ENCODE measurements at places on chromosomes 7 and 10.

DNA sequence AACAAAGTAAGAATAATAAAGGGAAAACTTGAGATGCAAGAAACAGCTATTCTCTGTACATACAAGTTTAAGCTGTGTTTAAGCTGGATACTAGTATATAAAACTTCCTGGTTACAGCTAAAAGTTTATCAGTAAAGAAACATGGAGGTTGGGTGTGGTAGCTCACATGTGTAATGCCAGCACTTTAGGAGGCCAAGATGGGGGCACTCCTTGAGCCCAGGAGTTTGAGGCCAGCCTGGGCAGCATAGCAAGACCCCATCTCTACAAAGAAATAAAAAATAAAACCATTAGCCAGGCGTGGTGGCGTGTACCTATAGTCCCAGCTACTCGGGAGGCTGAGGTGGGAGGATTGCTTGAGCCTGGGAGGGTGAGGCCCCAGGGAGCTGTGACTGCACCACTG, 3.2 kb downstream of the RSU1 start:
- no peak for DNase-seq

DNA sequence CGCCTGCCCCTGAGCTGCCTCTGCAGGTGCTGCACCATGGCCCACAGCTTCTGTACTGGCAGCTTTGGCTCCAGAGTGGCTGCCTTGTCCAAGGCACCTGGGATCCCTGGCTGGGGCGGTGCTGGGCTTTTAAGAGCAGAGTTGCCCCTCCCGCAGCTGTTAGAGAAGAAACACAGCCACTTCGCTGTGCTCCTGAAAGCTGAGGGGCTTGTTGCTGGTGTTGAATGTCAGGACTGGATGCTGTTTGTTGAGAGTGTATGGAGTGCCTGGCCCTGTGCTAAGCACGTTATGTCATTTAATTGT, 6.2 kb downstream of the FAM241B start:
- DNase-seq, result no peak

- DNase-seq, result no peak
These were observed 770.4 kb downstream of the TNS3 start for GRCh38 chr7:46811529-46811928.

GRCh38 chr10:88069338-88069737, 205.9 kb downstream of the PTEN start:
- DNase-seq, result no peak

GRCh38 chr7:75534727-75535307, 42.7 kb downstream of the SPDYE5 start:
- DNase-seq, result no peak
